ENCODE measurements at places on chromosomes 1 and 21. TPM values are rescaled to one million over a fixed set of nuclear protein-coding genes. Genes with fewer than 3 reads are reported as not detected.

DNA sequence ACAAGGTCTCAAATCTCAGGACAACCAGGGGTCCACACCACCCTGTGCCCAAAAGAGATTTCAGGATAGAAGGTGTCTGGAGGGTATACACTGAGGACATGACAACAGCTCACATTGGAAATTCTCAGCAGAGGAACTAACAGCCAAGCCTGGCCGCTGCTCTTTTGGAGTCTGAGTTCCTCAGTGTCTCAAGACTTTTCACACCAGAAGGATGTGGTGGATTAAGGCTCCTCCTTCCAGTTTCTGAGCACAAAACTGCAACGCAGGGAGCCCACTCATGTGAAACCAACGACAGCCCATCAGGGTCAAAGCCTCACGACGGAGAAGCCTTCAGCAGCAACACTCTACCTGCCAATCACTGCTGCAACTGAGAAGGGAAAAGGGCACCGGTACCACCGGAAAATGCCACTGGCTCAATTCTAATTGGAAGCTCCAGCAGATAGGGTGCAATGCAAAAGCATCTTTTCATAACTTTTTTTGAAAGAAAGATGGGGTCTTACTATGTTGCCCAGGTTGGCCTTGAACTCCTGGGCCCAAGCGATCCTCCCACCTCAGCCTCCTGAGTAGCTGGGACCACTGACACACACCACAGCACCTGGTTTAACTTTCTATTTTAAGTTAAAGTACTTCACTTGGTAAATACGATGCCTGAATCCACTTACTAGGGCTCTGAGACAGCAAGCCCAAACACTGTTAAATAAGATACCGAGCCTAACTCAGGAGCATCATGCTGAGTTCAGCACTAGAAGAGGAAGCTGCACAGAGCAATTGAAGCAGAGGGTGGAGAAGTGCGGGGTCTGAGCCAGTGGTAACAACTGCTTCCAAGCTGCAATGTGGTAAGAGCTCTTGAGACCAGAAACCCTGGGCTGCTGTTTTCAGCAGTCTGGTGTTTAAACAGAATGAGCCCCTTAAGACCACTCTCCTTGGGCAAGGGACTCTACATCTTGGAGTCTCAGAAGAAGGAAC lies 7.8 kb downstream of the CAPZB start:
- peak; percentile 44 for DNase-seq

Gene CCDC181
- total RNA-seq: not detected

GRCh38 chr1:111448482-111448917 lies 556 bp downstream of the WDR77 start:
- peak; percentile 14 for DNase-seq

GRCh38 chr1:44270686-44271628 lies 57.7 kb downstream of the DMAP1 start:
- no peak for DNase-seq

Gene DFFA
- total RNA-seq: 28.6 TPM

- no peak for DNase-seq
Measured at GRCh38 chr1:114088392-114089299, 65.0 kb downstream of the SYT6 start.

DNA sequence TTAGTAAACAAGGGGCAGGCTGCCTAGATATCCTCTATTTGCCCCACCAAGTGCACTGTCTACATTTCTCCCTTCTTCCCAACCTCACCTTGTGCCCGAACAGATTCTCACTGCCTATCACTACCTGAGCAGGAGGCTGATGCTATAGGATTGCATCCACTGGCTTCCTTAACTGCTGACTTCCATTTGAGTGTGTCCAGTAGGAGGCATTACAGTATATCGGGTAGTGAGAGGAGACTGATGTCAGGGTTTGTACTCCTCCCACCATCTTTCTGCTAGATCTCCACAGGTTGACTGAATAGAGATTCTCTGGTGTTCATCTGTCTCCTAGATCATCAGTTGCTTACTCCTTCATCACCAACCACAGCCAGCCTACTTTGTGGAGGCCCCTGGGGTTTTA lies 796.3 kb downstream of the LRRIQ3 start:
- DNase-seq: no peak

DNA sequence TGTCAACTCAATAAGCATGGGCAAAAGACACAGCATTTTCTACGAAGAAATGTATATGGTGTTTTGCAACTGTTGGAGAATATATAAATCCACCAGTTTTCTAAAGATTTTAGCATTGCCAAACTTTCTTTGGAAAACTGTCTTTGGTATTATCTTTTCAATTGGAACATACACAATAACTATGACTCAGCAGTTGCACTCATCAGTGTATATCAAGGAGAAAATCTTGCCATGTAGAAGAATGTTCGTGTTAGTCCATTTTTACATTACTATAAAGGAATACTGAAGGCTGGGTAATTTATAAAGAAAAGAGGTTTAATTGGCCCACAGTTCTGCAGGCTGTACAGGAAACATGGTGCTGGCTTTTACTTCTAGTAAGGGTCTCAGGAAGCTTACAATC lies 41.1 kb downstream of the PRKAA2 start:
- DNase-seq: no peak

Gene GBP1
- total RNA-seq: 272 TPM

GRCh38 chr1:3290915-3291314 lies 163.6 kb upstream of the ARHGEF16 start:
- DNase-seq: no peak

Gene KLHDC9
- total RNA-seq: not detected

- no peak for DNase-seq
Measured at GRCh38 chr1:6099787-6100765, 54.4 kb downstream of the KCNAB2 start.
